ENCODE measurements at places on chromosomes 11 and 22.

DNA sequence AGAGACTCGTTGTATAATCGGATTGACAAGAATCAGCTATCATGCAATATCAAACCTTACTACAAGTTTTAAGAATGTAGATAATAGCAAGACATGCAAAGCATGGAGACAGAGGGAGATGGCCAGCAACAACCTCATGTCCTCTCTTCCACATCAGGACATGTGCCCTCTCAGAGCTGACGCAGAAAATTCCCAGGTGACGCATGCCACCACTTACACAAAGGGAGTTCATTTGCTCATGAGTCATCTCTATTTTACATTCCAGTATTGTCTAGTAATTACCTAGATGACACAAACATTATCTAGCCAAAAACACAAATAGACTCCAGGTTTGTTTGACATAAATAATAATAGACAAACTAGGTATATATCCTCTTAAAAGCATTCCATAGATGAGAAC lies 38.1 kb upstream of the OPCML start:
- DNase-seq = no peak

DNA sequence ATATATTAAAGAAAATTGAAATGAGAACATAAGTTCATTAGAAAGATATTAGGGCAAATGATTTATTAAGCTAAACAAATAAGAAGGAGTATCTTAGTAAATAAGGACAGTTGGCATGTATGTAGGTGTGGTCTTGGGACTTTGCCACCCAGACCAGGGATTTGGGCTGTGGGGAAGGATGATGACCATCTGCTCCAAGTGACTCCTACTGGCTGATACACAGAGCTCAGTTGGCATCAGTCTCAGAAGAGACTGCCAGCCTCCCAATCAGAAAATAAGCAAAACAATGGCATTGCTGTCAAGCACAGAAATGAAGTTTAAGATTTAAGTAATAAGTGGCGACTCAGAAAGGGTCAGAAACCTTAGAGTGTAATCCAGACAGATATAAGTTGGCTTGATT lies 49.5 kb downstream of the PAX6 start:
- no peak for DNase-seq

DNA sequence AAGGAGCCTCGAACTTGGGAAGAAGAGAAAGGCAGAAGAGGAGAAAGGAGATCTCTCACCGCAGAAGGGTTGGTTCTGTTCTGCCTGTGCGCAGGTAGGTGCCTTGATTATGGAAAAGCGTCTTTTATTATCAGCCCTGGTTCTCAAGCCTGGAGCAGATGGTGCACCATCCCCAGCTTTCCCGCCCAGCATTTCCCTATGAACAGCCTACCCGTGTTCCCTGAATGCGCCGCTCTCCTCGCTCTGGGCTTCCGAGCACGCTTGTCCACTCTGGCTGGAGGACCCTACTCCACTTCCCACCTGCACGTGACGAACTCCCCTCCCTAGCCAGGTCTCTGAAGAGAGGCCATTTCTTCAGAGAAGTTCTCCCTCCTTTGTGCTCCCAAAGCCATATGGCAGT lies 15.2 kb downstream of the IGSF9B start:
- no peak for DNase-seq

- no peak for DNase-seq
These were observed 7.5 kb downstream of the SERPING1 start for GRCh38 chr11:57605028-57605420.

DNA sequence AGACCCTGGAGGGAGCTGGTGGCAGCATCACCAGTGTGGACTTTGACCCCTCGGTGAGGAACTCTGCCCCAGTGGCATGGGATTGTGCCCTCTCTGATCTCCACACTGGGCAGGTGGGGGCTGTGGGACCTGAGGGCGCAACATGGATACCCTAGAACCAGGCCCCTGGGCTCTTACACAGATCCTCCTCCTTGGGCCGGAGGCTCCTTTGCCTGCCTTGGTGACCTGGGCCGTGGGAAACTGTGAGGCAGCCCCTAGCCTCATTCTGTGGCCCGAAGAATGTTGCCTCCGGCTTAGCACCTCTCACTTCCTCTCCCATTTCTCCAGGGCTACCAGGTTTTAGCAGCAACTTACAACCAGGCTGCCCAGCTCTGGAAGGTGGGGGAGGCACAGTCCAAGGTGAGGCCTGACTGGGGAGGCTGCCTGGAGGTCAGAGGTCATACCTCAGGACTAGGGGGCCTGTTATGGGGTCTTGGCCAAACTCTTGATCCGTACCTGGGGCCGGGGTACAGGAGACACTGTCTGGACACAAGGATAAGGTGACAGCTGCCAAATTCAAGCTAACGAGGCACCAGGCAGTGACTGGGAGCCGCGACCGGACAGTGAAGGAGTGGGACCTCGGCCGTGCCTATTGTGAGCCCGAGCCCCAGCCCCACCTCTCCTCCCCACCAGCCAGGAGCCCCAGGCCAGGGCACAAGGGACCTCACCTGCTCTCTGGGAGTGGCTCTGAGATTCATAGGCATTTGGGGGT lies 12.2 kb downstream of the ATG16L2 start:
- DNase-seq = no peak

DNA sequence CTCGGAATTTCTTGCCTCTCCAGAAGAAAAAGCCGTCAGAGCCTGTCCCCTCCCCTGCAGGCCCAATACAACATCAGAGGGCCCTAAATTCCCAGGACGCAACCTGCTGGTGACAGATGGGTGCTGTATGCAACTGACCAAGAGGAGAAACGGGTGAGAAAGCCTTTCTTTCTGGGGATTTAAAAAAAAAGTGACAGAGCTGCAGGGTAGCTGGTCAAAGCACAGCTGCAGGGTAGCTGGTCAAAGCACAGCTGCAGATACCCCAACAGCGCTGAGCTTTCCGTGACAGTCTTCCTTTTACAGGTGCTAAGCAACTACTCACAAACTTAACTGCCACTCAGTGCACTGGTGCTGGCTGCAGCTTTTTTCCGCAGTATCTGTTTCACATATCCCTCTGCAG lies 17.8 kb downstream of the AP1B1 start:
- DNase-seq = no peak

DNA sequence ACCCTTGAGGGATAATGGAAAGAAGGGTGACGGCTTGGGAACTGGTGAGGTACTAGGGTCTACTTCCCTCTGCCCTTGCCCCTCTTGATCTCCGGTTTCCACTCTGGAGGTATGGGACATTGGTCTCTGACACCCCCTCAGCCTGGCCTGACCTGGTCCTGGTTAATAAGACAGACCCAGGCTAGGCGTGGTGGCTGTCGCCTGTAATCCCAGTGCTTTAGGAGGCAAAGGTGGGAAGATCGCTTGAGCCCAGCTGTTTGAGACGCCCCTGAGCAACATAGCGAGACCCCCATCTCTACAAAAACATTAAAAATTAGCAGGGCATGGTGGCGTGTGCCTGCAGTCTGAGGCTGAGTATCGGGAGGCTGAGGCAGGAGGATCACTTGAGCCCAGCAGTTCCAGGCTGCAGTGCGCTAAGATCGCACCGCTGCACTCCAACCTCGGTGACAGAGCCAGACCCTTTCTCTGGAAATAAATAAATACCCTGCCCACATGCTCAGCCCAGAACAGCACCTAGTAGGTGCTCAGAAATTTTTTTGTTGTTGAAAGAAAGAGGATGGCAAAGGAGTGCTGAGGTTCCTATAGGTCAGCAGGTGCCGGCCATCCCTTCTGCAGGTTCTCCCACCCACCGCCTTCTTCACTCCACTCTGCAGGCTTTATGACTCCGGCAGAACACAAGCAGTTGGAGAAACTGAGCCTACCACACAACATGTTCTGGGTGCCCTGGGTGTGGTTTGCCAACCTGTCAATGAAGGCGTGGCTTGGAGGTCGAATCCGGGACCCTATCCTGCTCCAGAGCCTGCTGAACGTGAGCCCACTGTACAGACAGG lies 6.3 kb downstream of the BEST1 start:
- no peak for DNase-seq

GRCh38 chr11:77800449-77800848 lies 20.1 kb downstream of the RSF1 start:
- DNase-seq = no peak

DNA sequence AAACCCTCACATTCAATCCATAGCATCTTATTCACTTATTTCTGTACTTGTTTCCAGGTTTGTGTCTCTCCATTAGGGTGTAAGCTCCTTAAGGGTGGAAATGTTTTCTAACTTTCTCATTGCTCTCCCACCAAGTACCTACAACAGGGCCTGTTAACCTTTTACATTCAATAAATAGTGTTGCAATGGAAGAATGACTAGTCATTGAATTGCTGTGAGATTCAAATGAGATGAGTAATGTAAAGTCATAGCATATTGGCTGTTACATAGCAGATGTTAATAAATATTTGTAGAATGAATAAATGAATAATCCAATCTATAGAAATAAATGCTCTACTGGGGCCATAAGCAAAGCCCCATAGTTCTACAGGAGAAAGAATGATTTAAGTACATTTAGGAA lies 75.4 kb upstream of the DDI1 start:
- no peak for DNase-seq

GRCh38 chr11:32388871-32389770 lies 46.2 kb downstream of the WT1 start:
- DNase-seq = no peak

DNA sequence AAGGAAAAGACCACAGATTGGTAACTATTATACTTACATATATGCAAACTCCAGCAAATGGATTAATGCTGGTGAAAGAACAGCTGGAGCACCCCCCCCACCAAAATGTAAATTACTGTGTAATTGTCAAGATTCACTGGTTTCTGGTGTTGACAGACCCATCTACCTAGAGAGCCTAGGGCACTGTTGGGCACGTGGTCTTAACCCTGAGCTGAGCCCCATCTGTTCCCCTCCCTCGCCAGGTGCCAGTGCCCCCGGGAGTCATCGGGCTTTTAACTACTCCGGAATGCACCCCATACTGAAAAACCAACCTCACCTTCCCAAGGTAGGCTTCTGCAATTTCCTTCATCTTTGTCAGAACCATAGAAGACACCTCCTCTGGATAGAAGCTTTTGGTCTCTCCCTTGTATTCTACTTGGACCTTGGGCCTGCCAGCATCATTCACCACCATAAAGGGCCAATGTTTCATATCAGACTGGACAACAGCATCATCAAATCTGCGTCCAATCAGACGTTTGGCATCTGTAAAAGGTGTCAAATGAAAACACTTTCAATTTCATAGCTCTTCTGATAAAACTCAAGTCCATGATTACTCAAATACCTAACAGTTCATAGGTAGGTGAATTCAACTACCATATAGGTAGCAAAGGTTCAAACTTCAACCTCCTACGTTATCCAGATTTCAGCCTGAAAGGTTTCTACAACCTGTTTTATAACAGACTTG lies 1.5 kb downstream of the HSPA8 start:
- no peak for DNase-seq

DNA sequence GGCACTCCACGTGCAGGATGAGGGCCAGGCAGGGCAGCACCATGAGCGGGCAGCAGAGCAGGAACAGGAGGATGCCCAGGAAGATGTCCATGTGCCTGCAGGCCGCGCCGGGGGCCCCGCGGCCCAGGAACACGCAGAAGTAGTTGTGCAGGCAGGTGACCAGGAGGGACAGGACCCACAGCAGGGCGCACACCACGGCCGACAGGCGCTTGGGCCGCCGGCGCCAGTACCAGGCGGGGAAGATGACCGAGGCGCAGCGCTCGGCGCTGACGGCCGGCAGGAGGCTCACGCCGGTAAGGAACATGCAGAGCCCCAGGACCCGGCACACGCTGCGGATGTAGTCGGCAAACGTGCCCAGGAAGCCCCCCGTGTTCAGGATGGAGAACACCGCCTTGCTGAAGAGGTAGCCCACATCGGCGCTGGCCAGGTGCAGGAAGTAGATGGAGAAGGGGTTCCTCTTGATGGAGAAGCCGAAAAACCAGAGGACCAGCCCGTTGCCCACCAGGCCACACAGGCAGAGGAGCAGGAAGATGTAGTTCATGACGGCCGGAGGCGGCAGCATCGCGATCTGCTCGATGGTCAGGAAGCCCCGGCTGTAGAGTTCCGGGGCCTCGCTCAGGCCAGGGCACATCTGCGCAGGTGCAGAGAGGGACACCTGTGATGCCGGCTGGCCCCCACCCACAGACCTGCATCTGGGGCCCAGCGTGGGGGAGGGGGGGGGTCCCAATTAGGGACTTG lies 7.2 kb downstream of the MRGPRF start:
- no peak for DNase-seq

GRCh38 chr11:11500744-11501487 lies 120.9 kb downstream of the GALNT18 start:
- DNase-seq = no peak

- DNase-seq = no peak
These were observed 425.5 kb downstream of the BRD1 start for GRCh38 chr22:49402169-49402568.

All from SHP77 (cell line).